ENCODE measurements at places on chromosomes 5 and 9.
A peak's percentile ranks its signal among the peaks of the same experiment; 100 is the strongest.

GRCh38 chr5:27313549-27313948 is 275.2 kb upstream of the CDH9 start:
- DNase-seq: no peak

DNA sequence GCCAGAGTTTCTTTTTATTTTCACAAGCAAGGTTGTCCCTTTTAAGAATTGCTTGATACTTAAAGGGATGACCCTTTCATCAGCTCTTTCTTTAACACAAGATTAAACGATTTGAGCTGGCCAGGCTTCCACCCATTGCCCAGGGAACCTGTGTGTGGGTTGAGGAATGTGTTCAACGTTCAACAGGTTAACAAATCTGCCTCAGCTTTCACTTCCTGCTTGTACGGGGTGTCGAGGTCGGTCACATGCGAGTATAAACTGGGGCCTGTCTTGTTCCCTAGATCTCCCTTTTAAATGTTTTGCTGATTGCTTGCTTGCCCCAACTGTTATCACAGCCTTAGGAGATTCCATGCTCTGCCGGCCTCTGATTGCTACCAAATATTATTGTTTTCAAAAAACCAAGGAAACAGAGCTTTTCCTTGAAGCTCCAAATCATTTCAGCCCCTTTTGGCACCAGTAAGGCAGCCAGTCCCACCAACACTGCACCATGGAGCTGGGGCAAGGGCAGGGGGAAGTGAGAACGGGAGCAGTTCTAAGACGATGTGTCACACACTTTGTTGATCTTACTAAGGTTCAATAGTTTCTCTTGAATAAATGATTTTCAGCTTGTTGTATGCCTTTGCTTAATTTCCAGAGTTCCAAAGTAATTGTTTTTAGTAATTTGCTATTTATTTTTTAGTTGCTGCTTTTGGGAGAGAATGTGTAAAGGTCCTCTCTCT is 10.7 kb upstream of the CLK4 start:
- no peak for DNase-seq

GRCh38 chr9:71322311-71322710 is 200.9 kb upstream of the TRPM3 start:
- no peak for DNase-seq

- DNase-seq: no peak
Measured at GRCh38 chr9:21015995-21016394, 15.4 kb downstream of the HACD4 start.

- no peak for DNase-seq
Measured at GRCh38 chr9:88786291-88787079, 204.8 kb upstream of the S1PR3 start.

GRCh38 chr9:125822160-125822559 is 75.0 kb downstream of the PBX3 start:
- no peak for DNase-seq

GRCh38 chr9:124869986-124870560 is 8.1 kb downstream of the ARPC5L start:
- no peak for DNase-seq

GRCh38 chr5:50691399-50692016 is 25.1 kb downstream of the PARP8 start:
- DNase-seq: no peak

- DNase-seq: no peak
Measured at GRCh38 chr9:112604790-112605189, 113.1 kb downstream of the INIP start.

- no peak for DNase-seq
Measured at GRCh38 chr5:34475249-34475966, 180.7 kb upstream of the RAI14 start.

- no peak for DNase-seq
Measured at GRCh38 chr9:106701611-106702010, 161.4 kb upstream of the ZNF462 start.

DNA sequence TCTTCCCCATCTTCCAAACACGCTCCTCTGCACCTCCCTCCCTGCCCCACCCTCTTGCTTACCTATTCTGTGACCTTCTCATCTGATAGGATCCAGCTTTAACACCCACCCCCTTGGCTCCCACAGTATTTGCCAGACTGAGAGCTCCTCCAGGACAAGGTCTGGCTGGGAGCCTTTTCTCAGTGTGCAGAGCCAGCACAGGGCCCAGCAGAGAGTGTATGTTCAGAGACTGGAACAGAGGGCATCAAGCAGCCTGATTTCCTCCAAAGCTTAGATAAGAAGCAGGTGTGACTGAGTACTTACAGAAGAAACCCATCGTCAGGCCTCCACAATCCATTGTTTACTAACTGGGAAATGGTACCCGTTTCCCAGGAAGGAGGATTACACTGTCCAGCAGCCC is 26.6 kb downstream of the LHX6 start:
- no peak for DNase-seq

DNA sequence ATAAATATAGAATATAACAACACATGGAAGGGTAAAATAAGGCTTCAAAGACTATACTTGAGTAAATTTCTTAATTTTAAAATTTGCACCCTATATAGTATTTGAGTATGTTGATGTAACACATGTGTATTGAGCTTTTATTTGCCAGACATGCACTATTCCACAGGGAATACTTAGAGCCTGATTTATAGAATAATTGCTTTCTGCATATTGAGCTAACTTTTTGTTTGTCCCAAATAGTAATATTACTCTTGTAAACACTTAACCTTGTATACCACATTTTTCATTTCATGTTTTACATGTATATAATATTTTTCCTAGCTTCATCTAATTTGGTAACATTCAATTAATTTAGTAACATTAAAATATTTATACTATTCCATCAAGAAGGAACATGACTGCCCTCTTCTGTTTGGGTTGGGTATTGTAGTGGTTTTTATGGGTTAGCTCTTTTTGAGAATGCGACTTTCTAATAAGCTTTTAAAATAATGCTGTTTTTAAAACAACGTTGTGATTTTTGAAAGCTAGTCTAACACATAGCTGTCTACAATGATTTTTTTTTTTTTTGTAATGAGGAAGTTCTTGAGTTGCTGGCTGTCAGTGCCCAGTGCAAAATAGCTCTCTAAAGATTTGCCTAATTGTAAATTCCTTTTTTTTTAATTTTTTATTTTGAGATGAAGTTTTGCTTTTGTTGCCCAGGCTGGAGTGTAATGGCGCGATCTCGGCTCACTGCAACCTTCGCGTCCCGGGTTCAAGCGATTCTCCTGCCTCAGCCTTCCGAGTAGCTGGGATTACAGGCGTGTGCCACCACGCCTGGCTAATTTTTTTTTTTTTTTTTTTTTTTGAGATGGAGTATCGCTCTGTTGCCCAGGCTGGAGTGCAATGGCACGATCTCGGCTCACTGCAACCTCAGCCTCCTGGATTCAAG is 4.8 kb downstream of the SUB1 start:
- peak; percentile 20 for DNase-seq

- DNase-seq: no peak
Measured at GRCh38 chr5:76608833-76609232, 14.4 kb downstream of the F2RL2 start.

GRCh38 chr5:159273923-159274322 is 10.8 kb downstream of the UBLCP1 start:
- DNase-seq: no peak

- DNase-seq: peak; percentile 68
Measured at GRCh38 chr9:33225319-33226147, 14.4 kb upstream of the SPINK4 start.

DNA sequence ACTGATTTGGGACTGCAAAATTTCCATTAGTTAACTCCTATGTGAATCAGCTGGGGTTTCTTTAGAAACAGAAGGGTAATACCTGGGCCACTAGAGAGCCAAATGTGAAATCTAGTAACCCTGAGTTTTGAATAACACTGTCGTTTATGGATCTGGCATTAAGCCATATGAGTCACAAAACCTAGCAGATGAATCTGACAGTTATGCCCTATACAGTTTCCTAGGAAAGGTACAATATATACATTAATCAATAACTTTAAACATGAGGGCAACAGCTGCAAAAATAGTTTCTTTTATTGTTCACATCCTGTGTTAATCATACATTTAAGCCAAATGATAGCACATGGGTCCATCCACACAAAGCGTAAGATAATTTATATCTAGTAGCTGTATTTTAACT is 56.9 kb downstream of the PAM start:
- DNase-seq: no peak

DNA sequence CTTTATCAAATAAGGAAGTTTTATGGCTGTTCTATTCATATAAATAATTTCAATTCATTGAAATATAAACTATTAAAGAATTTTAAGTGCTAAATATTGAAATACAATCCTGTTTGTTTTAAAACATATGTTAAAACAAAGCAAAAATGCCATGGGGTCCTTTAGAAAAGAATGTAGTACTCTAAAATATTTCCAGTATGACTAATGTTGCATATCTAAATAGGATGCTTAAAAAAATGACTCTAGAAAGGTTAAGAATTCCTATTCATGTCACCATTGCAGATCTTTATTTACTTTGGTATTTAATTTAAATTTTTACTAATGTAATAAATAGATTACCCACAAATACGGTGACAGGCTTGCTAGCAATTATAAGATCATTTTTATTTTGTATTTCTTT is 132.3 kb downstream of the ZNF608 start:
- DNase-seq: no peak

GRCh38 chr9:3628239-3628638 is 102.4 kb upstream of the RFX3 start:
- DNase-seq: no peak

- no peak for DNase-seq
Measured at GRCh38 chr5:42564689-42565356, 141.6 kb downstream of the GHR start.

DNA sequence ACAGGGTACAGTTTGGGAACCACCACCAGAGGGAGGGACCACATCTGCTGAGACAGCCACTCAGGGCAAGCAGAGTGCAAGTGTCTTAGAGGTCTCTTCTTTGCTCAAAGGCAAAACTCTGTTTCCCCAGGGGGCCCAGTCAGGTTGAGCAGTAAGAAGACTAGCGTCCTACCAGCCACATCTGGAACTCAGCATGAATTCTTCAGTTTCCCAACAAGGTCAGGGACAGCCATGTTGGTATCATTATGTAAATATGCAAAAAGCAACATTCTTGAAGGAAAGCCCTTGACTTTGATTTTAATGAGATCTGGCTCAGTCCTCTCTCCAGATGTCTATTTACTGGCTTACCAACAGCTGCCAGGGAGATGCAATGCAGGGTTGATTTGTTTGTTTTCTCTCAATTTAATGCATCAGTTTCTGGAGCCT is 46.7 kb downstream of the TGFBI start:
- DNase-seq: no peak

DNA sequence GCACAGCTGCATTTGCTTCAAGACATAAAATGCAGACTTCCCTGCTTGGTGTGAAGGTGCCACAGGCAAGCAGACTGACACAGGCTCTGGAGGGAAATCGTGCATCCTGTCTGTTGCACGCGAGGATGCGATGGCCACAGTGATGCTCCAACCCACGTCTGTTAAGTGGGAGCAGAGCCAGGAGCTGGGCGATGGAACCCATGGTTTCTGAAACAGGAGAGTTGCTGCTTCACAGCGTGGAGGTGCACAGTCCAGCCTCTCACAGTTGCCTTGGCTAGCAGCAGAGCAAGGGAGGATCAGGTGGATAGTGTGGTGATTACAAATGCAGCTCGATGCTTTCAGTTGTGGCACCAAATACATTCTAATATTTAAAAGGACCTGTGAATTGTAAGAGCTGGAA is 108.8 kb downstream of the TENT4A start:
- DNase-seq: no peak

DNA sequence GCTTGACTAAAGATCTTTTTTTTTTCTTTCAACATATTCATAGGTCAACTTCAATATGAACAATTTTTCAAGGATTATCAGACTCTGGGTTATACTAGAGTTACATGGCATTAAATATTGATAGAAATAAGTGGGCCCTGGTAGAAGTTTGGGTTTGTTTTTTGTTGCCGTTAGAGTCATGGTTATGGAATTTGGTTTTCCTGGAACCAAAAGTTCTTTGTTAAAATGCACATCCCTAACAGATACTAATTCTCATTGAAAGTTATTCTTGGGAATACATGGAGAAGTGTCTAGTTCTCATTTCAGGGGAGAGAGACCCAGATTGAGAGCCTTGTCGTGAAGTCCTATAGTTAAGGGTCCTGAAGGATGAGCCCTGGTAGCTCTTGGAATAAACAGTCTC is 124.9 kb downstream of the FGF1 start:
- no peak for DNase-seq

DNA sequence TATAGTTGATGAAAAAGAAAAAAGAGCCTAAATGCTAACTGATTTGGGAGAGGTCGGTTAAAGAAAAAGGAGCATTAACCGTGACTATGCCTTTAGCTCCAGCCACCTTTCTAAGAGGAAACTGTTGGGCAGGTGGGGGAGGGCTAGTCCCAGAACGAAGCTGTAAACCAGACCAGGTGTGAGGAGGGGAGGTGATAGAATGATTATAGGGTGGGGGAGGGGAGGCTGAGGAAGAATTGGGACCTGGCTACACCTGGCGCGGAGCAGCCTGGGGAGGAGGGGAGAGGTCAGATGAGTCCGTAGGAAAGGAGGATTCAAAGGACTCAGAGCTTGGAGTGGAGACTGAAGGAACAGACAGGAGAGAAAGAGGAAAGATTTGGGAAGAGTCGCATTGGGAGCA is 73.4 kb downstream of the PHAX start:
- DNase-seq: no peak

DNA sequence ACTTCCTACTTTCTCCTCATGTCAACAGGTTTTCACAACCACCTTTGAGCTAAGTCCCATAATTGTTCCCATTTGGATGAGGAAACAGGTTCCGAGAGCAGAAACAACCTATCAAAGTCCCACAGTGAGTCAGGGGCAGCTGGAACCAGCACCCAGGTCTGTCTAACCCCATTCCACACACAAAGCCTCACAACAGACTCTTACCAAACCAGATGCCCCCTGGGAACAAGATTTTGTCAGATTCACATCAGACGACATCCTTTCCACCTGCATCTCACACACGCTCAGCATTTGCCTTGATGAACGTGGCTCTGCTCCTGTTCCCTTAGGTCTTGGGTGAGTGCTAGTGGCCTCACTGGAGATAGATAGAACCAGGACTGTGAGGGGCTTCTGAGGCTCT is 17.0 kb downstream of the SWI5 start:
- no peak for DNase-seq

DNA sequence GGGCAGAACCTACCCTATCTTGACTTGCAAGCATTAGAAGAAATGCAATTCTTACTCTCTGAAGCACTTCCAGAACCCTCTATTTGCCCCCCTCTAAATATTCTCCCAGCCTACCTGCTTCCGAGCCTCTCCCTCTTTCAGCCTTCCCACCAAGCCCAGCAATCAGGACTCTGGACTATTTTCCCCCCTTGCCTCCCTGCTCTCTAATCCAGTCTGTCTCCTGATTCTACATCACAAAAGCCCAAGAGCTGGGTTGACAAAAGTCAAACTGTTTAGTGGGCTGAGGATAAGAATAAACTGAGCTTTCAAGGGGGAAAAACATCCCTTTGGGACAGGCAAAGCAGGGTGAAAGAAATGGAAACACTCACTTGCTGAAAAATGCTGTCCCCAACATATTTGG is 123.2 kb upstream of the KIF2A start:
- no peak for DNase-seq
